Fibroblast of skin of abdomen (primary cell): ENCODE measurements at places on chromosomes 12 and 14.
A peak's percentile ranks its signal among the peaks of the same experiment; 100 is the strongest.

- DNase-seq = peak; percentile 4
Observed at GRCh38 chr12:93573552-93574223, 1.2 kb downstream of the SOCS2 start.

DNA sequence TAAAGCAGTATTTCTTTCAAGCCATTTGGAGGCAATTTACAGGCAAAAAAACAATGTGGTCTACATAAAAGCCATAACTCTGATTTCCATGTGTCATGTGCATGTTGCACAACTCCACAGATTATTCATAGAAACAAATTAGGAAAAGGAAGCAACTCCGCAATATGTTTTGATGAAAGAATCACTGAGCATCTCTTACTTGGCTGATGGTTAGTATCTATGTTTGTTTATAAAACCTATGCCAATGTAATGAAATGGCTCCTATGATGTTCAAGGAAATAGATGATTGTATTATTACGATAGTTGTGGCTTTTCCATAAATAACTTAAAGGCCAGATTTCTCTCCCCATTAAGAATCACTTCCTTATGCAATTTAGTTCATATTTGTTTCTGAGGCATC lies 373.7 kb downstream of the CCDC91 start:
- DNase-seq = peak; percentile 82

DNA sequence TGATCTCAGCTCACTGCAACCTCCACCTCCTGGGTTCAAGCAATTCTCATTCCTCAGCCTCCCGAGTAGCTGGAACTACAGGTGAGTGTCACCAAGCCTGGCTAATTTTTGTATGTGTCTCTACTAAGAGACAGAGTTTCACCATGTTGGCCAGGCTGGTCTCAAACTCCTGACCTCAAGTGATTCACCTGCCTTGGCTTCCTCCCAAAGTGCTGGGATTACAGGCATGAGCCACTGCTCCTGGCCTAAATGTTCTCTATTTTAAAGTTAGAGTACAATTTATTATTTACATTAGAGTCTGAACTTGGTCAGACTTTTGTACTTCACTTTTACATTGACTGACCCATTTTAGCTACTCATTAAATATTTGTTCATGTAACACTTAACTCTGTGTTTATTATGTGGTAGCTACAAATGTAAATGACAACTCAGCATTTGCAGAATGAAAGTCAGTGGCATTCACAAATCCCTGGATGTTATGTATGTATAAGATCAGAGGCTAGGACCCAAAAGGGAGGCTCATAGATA lies 409.6 kb downstream of the APAF1 start:
- DNase-seq = peak; percentile 12

DNA sequence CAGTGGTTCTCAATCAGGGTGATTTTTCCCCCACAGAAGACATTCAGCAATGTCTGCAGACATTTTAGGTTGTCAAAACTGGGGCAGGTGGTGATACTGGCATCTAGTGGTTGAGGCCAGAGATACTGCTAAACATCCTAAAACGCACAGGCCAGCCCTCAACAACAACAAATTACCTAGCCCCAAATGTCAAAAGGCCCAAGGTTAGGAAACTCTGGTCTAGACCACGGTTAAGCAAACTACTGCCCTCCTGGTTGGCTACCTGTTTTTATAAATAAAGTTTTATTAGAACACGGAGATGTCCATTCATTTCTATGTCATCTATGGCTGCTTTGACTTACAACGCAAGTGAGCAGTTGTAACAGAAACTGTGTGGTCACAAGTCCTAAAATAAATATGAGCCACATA lies 186.7 kb downstream of the EFCAB11 start:
- peak; percentile 51 for DNase-seq

GRCh38 chr14:63857466-63858030 lies 4.7 kb downstream of the SYNE2 start:
- DNase-seq = no peak

GRCh38 chr14:99134516-99135046 lies 137.4 kb downstream of the BCL11B start:
- DNase-seq = no peak

GRCh38 chr14:68099495-68100045 lies 280.0 kb downstream of the RAD51B start:
- DNase-seq = no peak

GRCh38 chr12:116159175-116159574 lies 118.3 kb downstream of the MED13L start:
- peak; percentile 76 for DNase-seq

GRCh38 chr12:93089805-93090569 lies 160.9 kb upstream of the EEA1 start:
- peak; percentile 67 for DNase-seq

GRCh38 chr12:108772891-108773797 lies 41.8 kb upstream of the CORO1C start:
- DNase-seq = no peak

DNA sequence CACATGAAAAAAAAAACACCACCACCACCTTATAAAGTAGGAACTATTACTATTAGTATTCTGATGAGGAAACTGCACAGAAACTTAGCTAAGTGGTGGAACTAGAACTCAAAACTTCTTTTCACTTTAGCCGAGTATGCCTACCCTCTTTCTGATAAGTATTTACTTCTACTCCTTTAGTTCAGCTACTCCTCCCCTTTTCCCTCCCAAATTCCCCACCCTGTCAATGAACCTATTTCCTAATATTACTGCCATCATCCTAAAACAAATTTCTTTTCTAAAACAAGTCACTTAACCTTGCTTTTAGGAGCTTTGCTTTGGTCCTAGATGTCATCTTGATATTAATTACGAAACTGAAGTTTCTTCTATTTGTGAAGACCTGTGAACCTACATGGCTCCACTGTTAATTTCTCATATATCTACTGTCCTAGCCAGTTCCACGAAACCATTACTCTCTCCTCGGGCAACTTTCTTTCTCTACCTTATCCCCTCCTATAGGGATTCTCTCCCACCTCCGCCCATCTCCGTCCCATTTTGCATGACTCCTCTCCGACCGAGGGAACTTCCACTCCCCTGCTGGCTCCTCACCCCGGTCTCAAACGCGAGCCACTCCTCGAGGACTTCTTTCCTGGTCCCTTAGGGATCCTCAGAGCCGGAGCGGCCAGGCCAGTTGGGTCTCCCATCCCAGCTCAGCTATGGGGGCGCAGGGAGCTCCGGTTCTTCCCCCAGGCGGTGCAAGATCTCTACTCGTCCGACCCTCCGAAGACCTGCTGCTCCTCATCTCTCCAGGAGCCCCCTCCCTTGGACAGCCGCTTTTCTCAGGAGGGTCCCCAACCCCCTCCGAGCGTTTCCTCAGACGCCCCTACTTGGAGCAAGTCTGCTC lies 1.1 kb downstream of the NUMB start:
- DNase-seq = no peak

GRCh38 chr12:121441555-121441954 lies 41.6 kb downstream of the RNF34 start:
- DNase-seq = no peak

- peak; percentile 97 for DNase-seq
Observed at GRCh38 chr12:115404761-115405470, 720.9 kb upstream of the TBX3 start.

DNA sequence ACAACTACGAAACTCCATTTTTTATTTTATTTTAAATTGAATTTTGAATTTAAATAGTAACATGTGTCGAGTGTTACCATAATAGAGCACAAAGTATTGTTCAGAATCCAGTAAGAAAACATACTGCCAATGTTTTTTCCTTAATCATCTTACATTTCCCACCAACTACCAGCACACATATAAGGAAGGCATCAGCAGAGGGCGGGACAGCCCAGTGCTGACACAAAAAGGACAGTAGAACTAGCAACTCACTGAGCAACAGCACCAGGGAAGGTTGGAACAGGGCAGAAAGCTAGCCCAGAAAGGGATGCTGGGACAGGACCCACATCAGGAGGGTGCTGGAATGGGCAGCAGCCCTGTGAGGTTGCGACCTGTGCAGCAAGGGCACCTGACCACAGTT lies 43.9 kb downstream of the DICER1 start:
- no peak for DNase-seq

DNA sequence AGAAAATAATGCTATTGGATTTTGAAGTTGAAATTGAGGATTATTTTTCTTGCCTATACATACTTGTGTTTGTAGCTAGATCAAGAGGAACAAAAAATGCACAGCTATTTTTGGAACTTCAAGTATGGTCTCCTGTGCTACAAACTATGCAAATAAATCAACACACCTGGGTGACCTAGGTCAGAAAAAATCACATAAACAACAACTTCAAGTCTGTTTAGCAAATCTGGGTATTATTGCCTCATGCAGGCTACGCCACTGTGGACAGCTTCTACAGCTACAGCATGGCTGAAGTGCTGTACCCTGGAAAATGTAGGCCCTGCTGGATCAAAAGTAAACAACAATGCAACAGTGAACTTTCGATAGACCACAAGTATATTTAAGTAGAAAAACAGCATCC lies 87.5 kb downstream of the SLC6A15 start:
- DNase-seq = no peak

- DNase-seq = no peak
Observed at GRCh38 chr14:64442300-64442988, 22.9 kb upstream of the AKAP5 start.

DNA sequence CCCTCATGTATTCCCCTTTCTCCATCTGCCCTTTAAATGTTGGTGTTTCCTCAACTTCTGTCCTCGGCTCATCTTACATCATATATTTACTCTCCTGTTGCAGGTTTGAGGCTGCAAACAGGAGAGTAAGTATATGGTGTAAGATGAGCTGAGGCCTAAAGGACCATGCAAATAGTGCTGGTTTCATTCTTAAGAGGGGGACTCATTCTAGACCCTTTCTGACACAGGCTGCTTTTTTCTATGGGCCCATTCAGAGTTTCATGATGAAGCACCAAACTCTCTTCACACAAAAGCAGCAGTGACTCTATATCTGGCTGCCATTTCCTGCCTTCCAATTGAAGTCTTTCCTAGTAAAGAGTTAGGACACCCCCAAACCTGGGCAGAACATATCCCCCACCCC lies 218.5 kb downstream of the PHLDA1 start:
- no peak for DNase-seq

DNA sequence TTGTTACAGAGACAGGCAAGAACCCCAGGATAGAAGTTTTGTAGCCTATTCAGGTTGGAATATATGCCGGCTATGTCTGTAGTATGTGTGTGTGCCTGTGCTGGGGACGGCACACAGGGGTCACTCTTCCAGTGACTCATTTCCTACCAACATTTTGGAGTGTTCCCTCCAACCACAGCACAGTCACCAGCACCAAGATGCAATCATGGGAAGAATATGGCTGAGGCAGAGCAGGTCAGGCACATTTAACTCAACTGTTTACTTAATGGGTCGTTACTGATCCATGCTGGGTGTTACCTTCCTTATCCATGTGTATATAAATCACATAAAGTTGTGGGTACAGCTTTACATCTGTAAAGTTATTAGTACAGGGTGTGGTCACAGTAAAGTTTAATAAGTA lies 178.3 kb downstream of the PRKD1 start:
- DNase-seq = peak; percentile 48

DNA sequence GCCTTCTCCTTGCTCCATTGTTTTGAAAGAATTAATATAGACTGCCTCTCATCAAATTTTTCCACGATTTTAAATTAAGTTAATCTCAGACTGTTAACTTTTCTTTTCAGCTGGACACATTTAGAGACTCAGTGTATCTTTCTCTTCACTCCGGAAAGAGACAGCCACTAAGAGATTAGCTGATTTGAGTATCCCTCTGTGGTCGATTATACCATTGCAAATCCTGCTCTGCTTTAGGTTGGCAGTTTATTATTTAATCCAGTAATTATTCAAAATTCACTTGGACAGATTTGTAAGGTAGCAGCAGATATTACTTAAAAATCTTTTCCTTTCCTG lies 588 bp upstream of the TWF1 start:
- DNase-seq = no peak

- DNase-seq = no peak
Observed at GRCh38 chr12:110006115-110006514, 6.9 kb downstream of the ANKRD13A start.

- DNase-seq = no peak
Observed at GRCh38 chr14:94819531-94819930, 49.6 kb upstream of the GSC start.

DNA sequence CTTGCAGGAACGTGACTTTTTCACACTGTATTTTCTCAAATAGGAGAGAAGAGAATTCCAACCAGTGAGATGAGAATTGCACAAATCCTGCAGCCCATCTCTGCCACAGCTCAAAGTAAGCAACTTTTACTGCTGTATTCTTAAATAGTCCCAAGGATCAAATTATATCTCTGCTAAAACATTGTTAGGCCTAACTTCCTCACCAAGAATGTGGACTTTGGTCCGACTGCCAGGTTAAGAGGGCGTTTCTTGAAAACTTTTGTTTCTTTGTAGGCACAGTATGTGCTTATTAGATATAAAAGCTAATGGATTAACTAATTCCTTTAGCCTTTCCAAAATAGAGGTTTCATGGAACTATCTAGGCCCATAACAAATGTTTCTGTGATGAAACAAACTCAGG lies 61.4 kb upstream of the IFNG-AS1 start:
- DNase-seq = no peak

GRCh38 chr14:101019541-101019940 lies 116.0 kb upstream of the RTL1 start:
- DNase-seq = no peak

GRCh38 chr14:24911324-24912109 lies 138.4 kb downstream of the STXBP6 start:
- peak; percentile 87 for DNase-seq

DNA sequence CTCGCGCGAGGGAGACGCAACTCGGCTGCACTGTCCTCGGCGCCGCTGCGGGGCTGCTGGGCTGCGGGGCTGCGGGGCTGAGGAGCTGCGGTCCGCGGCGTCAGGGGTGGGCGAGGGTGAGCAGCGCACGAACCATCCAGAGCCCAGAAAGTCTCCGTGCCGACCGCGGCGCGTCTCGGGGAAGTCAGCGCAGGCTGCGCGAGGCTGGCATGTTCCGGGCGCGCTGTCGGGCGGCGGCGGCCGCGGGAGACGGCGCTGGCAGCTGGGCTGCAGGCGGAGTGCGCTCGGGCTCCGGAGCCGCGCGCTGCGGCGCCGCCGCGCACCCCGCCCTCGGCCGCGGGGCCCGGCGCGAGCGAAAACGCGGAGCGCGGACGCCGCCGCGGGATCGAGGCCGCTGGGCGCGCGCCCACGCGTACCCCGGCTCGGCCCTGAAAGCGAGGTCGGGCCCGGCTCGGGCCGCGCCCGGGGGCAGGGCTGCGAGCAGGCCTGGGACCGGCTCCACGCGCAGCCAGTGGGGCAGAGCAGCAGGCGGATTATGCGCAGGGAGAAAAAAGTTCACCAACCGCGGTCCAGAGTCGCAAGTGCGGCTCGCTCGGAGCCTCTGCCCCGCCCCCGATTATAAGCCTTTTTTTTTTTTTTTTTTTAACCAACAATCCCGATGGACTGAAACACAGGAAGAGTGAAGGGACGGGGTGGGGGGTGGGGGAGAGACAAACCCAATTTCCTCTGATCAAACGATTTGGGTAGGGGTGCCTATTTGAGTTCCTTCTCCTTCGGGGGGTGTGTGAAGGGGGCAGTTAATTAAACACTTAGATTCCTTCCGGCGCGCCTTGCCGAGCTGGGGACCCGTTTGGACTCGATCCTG lies at the start of gene PRICKLE1:
Gene PRICKLE1 (minus strand): TSS at position 282 of the 865 bp plus-strand sequence. CDS start 117,230 bp downstream, outside the sequence.
- DNase-seq = peak; percentile 66

GRCh38 chr12:39692258-39692853 lies 72.8 kb upstream of the ABCD2 start:
- no peak for DNase-seq
